ENCODE measurements at places on chromosomes 6 and 20. TPM values are rescaled to one million over a fixed set of nuclear protein-coding genes. Genes with fewer than 3 reads are reported as not detected.

The DDX27 gene
- 26.5 TPM for total RNA-seq

The APCDD1L gene
- 1.6 TPM for total RNA-seq

The WFDC10B gene
- not detected for total RNA-seq

The HLA-DRA gene
- total RNA-seq: not detected

The SLC35F1 gene
- not detected for total RNA-seq

Measured in hair follicular keratinocyte (primary cell).